ENCODE measurements at places on chromosomes 3 and 15.

DNA sequence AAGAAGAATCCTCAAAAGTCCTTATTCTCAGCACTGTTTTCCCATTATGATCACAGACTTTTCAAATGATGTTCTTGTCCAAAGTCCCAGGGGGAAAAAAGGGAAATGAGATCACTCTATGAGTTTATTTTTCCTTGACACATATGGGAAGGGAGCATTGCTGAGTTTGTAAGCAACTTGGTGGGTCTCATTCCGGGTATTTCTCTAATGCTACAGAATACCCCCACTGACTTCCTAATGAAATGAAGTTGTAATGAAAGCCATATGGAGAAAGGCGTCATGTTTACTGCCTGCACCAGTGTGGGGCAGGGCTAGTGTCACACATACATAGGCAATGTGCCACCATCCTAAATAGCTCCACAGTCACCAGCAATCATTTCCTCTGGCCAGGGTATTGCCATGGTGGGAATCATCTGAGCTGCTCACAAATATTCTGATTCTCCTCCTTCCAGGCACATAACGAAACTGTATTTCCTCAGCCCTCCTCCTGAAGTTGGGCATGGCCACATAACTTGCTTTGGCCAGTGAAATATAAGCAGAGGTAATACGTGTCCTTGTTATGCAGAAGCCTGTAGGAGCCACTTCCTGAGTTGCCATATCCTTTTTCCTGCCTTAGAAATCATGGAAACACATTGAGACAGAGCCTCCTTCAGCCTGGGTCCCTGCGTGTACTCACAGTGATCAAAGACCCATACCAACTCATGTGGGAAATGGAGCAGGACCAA, 41.0 kb upstream of the C15orf61 start:
- no peak for DNase-seq

DNA sequence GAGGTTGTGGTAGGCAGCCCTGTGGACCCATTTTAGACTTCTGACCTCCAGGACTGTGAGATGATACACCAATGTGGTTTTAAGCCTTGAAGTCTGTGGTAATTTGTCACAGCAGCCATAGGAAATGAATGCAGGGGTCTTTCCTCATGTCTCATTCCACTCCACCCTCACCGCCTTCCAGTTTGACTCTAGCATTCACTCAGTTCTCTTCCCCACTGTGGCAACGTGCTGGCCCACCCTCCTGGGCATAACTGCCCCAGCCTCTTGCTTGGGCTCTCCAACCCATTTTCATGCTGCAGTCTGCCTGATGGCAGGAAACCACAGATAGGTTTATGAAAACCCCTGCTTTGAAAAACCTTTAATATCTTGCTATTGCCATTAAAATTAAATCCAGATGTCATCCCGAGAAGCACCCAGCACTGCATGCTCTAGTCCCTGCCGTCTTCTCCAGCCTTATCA, 7.3 kb upstream of the TRNT1 start:
- no peak for DNase-seq

DNA sequence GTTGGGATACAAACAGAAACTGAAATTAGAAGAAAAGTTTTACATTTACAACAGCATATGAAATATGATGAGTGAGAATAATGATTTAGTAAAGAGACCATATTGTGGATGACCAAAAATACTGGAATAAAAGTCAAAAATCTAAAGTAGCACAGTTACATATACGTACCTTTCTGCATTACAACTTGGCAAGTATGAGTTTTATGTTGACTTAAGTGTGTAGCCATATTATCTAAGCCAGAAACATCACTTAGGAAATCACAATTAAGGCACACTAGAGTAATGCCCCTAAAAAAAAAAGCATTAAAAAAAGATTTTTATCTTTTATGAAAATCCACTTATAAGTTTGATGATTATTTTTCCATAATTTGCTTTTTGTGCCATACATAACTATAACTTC, 79.1 kb downstream of the ZNF280D start:
- no peak for DNase-seq

- no peak for DNase-seq
Observed at GRCh38 chr15:98380721-98381120, 267.6 kb upstream of the IGF1R start.

- no peak for DNase-seq
Observed at GRCh38 chr3:9730657-9731205, 804 bp upstream of the BRPF1 start.

GRCh38 chr3:178381555-178381954, 154.7 kb upstream of the KCNMB2 start:
- no peak for DNase-seq

DNA sequence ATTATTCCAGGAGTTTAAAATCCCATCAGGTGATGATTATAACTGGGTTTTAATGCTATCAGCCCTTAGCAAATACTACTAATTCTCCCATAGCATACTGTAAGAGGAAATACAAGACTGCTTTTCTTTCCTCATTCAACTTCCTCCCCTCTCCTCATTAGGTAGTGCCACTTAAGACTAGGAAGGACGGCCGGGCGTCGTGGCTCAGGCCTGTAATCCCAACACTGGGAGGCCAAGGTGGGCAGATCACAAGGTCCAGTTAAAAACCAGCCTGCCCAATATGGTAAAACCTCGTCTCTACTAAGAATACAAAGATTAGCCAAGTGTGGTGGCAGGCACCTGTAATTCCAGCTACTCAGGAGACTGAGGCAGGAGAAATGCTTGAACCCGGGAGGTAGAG, 14.7 kb downstream of the NDUFAF1 start:
- DNase-seq: no peak

- DNase-seq: no peak
Observed at GRCh38 chr3:10883478-10884234, 67.6 kb downstream of the SLC6A11 start.

- no peak for DNase-seq
Observed at GRCh38 chr3:167773584-167773983, 38.1 kb downstream of the SERPINI1 start.

DNA sequence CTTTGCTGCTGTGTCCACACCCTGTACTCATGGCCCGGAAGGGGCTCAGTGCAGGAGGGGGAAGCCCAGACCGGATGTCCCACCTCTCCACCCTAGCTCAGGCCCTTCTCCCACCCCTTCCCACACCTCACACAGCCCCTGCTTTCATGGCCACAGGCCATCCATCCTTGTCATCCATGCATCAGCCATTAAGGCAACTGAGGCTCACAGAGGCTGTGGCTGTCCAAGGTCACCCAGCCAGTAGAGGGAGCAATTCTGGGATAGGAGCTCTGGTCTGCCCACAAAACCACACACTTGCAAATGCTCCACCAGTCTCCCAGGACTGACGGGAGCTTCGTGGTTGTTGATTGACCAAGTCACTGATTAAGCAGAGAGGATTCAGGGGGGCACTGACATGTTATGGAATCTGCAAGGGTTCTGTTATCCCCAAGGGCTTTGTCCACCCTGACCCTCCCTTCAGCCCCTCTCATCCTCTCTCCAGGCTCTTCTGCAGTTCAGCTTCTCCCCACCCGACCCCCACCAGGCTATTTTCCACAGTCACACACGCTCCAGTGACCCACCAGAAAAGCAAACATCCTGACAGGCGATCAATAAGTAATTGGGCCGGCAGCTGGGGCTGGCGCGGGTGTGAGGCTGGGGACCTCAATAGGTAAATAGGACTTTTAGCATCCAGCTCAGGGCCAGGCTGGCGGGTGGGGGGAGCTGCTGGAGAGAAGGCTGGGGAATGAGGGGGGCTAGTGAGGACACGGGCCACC, 15.1 kb downstream of the LINGO1 start:
- DNase-seq: no peak

- DNase-seq: no peak
Observed at GRCh38 chr3:175670557-175670956, 811.4 kb downstream of the NAALADL2 start.

DNA sequence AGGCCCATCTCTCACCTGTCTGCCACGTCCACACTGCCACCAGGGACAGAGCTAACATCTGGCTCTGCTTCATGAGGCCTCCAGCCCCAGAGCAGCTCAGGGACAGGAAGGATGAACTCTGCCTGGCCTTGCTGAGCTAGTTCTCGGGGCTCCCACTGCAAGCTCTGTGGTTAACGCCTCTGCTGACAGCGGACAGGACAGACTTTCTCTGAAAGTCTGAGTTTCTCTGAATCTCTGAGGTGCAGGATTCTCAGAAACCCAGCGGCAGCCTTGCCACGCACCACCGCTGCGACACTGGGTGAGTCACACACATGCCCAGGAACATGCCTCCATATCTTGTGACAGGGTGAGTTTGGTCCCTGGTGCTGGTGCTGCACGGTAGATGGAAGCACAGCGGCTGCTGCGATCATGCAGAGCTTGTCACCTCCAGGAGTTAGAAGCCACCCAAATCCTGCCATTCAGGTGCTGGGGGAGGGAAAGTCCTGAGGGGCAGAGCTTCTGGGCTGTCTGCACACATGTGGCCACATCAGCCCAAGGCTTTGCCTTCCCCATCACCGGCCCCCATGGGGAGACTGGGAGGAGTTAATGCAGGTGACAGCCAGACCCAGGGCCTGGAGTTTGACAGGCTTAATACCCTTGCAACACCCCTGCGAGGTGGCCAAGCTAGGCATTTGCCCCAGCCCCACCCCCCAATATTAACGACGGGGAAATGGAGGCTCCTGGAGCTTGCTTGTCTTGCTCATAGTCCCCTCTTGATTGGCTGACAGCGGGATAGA, 267.0 kb downstream of the PLCL2 start:
- peak; percentile 60 for DNase-seq

GRCh38 chr3:141150931-141151330, 80.7 kb upstream of the PXYLP1 start:
- no peak for DNase-seq

DNA sequence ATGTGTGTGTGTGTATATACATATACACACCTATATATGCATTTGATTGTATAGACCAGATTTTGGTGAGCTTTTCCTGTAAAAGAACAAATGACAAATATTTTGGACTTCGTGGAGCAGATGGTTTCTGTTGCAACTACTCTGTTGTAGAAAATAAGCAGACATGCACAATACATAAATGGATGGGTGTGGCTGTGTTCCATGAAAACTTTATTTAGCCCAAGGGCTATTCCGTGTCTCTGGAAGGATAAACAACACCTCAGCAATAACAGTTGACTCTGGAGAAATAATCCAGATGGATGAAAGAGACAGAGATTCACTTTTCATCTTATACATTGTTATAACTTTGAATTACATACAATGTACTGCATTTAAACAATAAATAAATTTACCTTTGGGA, 441.4 kb downstream of the CNTN3 start:
- DNase-seq: no peak

DNA sequence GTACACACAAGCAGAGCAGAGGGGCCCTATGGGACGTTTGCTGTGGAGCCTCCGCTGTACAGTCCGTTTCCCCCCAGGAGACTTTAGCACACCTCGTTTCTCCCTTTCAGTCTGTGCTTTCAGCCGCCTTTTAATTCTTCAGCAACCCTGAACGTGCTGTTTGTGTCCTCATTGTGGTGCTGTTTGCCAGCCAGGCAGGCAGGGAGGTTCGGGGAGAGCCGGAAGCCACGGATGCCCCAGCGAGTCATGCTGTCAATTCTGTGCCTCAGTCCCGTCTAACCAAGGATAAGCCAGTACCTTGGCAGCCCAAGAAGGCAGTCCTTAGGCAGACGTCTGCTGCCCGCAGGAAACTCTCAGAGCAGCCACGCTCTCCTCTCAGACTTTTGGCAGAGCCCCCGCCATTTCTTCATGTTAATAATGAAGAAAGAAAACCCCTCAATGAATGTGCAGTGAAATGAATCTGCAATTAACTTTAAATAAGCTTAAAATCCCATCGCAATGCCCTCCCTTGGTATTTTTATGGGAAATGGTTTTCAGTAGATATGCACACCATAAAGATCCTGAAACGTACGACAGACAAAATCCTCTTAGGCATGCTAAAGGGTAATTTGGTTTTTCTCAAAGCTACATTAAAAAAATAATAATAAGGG, 158.6 kb downstream of the UACA start:
- no peak for DNase-seq

GRCh38 chr3:149284034-149284433, 49.4 kb downstream of the TM4SF18 start:
- DNase-seq: no peak

GRCh38 chr3:17967953-17968607, 225.6 kb upstream of the TBC1D5 start:
- no peak for DNase-seq

GRCh38 chr3:176566757-176567156, 630.5 kb downstream of the TBL1XR1 start:
- DNase-seq: no peak

- no peak for DNase-seq
Observed at GRCh38 chr3:55897573-55898224, 410.6 kb upstream of the WNT5A start.

- DNase-seq: no peak
Observed at GRCh38 chr3:186988806-186989205, 58.5 kb downstream of the ST6GAL1 start.

- no peak for DNase-seq
Observed at GRCh38 chr3:153974614-153975013, 146.6 kb upstream of the ARHGEF26 start.

- no peak for DNase-seq
Observed at GRCh38 chr3:72601983-72602750, 246.1 kb downstream of the SHQ1 start.

- no peak for DNase-seq
Observed at GRCh38 chr3:30508339-30508738, 98.1 kb upstream of the TGFBR2 start.

GRCh38 chr15:55742498-55742926, 440 bp downstream of the PRTG start:
- DNase-seq: no peak

- no peak for DNase-seq
Observed at GRCh38 chr15:82129761-82130160, 83.9 kb upstream of the MEX3B start.

GRCh38 chr3:67765575-67765974, 111.2 kb upstream of the SUCLG2 start:
- DNase-seq: no peak

DNA sequence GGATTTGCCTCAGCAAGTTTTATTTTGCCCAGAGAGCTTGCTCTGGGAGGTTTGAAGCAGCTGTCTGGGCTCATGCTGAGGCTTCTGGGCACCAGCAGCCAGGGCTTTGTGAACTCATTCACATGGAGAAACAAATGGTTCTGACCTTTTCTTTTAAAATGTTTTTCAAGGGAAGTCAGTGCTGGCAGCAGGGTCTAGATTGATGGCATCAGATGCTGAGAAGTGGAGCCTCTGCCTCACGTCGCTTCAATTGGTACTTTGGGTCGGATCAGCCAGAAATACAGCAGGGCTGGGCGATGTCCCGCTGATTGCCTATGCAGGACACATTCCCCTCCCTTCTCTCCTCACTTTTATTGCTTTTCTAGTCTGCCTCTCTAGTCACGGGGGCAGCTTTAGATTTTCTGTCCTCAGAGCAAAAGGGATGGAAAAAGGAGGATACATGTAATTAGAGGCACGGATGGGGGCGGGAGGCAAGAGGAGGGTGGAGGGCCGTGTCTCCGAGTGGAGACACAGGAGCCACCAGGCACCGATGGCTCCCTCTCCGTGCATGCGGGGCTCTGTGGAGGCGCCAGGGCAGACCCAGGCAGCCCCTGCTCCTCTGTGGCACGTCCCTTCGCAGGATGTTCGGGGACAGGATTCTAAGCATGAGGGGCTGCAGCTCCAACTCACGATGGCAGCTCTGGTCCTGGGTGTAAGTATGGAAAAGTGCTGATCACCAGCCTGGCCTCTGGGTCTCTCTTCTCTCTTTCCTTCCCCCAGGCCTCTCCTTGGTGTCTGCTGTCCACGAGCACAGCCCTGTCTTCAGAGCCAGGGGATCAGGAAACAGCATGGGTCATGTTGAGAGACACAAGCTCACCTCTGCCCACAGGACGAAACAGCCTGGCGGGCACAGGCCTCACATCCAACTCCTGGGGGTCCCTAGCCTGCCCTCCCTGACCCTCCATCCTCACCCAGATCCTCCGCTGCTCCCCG, 116.1 kb downstream of the FAM43A start:
- DNase-seq: no peak

- no peak for DNase-seq
Observed at GRCh38 chr3:140078940-140079339, 144.0 kb downstream of the CLSTN2 start.
